ENCODE measurements at places on chromosomes 7 and 10. TPM values are rescaled to one million over a fixed set of nuclear protein-coding genes. Genes with fewer than 3 reads are reported as not detected.

Gene TCTN3
- 58.1 TPM for total RNA-seq

Gene SPDYE8
- not detected for total RNA-seq

GRCh38 chr10:34538281-34538829 is 276.7 kb downstream of the PARD3 start:
- DNase-seq = no peak

DNA sequence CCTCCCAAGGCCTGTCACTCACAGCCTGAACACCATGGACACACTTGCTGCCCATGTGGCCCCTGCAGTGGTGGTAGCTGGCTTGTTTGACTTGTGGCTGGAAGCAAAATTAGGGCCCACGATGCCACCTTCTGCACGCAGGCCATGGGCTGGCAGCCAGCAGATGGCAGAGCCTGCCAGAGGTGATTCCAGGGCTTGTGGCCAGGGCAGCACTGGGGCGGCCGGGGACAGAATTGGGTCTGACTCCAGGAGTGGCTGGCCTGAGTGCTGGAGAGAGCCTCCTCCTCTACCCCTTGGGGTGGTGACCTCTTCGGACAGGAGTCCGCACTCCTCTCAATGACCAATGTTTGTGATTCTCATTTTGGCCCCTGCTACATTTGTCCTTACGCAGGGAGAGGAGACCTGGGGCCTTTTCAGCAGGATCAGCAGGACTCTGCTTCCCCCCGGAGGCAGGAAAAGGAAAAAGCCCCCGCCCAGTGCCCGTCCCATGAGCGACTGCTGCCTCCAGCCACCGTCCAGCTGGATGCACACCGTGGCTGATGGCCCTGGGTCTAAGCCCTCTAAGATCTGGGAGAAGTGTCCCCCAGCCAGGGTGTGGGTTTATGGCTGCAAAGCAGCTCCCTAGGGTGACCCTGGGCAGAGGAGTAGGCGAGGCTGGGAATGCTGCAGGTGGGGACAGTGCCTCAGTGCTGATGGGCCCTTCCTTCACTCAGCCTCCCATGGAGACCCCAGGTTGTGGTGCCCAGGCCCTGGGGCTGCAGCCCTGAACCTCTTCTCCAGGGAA is 26.5 kb downstream of the DNAJB12 start:
- peak; percentile 47 for DNase-seq

- DNase-seq = no peak
These were observed 45.7 kb downstream of the CROT start for GRCh38 chr7:87391020-87391701.

Gene SPDYE5
- total RNA-seq = not detected

DNA sequence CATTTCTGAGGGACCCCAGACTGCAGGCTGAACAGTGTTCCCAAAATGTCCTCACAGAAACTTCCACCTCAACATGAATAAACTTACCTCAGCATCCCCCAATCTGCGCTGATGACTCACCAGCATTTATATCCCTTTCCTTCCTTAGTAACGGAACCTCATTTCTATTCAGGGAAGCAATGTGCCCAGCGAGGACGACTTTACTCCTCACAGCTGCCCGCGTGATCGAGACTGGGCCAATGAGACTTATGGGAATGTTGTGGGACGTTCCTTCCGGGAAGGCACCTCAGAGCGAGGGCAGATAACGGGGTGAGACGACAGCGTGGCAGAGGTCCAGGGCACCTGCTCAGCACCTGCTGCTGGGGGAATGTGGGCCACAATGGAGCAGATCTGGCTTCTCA is 73.1 kb upstream of the CAMK2B start:
- DNase-seq = no peak

GRCh38 chr10:110547139-110547761 is 20.2 kb upstream of the SMC3 start:
- DNase-seq = peak; percentile 68

- DNase-seq = peak; percentile 12
These were observed 113.7 kb upstream of the ANKRD1 start for GRCh38 chr10:91034494-91035159.

Gene ZNF487
- total RNA-seq = 2.9 TPM

Gene OR2A1
- total RNA-seq = not detected

- DNase-seq = no peak
These were observed 133.1 kb downstream of the WDR11 start for GRCh38 chr10:120984221-120984620.

Gene ZNF488
- 0.12 TPM for total RNA-seq

GRCh38 chr10:90777621-90778020 is 80.2 kb downstream of the HTR7 start:
- DNase-seq = no peak

GRCh38 chr7:25985196-25985595 is 166.8 kb upstream of the NFE2L3 start:
- DNase-seq = no peak
